ENCODE measurements at places on chromosomes 7 and 10. TPM values are rescaled to one million over a fixed set of nuclear protein-coding genes. Genes with fewer than 3 reads are reported as not detected.

DNA sequence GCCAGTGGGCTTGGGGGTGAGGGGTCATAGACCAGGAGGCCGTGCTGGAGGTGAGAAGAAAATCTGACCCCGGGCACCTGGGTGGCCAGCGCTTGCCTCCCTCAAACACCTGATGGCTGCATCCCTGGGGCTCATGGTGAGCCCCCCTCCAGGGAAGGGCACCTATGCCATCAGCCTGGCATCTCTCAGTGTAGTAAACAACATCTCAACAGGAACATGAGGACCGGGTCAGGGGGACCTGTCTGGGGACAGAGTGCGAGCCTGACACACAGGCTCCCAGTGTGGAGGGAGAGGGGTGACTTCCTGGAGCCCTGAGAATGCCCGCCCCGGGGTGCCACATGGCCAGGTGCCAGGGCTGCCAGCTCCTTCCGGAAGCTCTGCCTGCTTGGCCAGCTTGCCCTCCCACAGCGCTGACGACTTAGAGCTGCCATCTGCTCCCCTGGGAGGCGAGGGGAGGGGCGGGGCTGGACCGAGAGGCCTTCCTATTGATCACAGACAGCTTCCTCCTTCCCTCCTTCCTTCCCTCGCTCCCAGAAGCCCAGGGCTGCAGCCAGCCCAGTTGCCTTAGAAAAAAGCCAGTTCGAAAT is 12.3 kb downstream of the STX1A start:
- peak; percentile 50 for DNase-seq

GRCh38 chr7:157938211-157938610 is 601.4 kb downstream of the DNAJB6 start:
- no peak for DNase-seq

DNA sequence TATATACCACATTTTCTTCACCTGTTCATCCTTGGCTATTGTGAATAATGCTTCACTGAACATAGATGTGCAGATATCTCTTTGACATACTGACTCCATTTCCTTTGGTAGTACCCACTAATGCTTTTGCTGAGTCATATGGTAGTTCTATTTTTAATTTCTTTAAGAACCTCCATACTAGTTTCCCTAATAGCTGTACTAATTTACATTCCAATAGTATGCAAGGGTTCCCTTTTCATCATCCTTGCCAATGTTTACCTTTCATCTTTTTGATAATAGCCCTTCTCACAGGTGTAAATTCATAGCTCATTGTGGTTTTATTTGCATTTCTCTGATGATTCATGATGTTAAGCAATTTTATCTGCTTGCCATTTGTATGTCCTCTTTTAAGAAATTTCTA is 159.9 kb downstream of the CALCR start:
- DNase-seq, result no peak

Gene SYT15
- polyA plus RNA-seq, result 0.27 TPM

All from small intestine (tissue), 16 donors.